ENCODE measurements at places on chromosomes 5 and 9. TPM values are rescaled to one million over a fixed set of nuclear protein-coding genes. Genes with fewer than 3 reads are reported as not detected.

Gene HAVCR1
- 1.0 TPM for total RNA-seq

Gene TLX3
- not detected for total RNA-seq

Gene CXXC5
- total RNA-seq = 36.1 TPM

Gene NOL6
- total RNA-seq = 15.5 TPM

Gene DRD1
- total RNA-seq = not detected

Gene PAPPA
- total RNA-seq = 0.34 TPM

Data from dermis blood vessel endothelial cell (primary cell).